ENCODE measurements at places on chromosomes 11 and 22.

DNA sequence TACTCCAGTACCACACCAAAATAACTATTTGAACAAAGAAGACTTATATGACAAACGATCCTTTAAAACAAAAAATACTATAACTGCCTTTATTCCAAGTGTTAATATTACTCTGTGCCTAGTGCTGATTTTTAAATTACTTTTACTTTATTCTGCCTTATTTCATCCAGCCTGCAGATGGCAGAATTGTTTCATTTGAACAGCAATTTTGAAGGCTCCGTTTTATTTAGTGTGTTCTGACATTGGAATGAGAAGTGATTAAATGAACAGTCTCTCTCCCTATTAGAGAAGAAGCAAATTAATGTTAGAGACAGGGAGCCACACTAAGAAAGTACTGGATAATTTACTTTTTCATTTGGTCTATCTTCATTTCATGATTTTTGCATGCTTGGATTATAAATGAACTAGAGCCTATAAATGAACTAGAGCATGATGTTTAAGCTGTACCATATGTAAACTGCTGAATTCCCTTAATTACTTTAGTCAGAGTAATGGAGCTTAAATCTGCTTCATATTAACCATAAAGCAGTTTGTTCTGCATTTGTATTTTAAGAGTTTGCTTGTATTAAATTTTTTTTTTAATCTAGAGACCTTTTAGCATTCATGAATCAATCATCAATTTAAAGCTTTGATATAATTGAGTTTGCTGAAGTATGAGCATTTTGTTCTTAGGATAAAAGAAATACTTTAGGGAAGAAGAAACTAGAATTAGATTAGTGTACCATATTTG lies 9.8 kb downstream of the PDHX start:
- DNase-seq = no peak

GRCh38 chr11:118789501-118790356 lies 1.2 kb downstream of the DDX6 start:
- no peak for DNase-seq

- DNase-seq = no peak
Measured at GRCh38 chr11:17986711-17987220, 26.1 kb downstream of the SERGEF start.

- no peak for DNase-seq
Measured at GRCh38 chr22:29114392-29114791, 41.6 kb downstream of the KREMEN1 start.

GRCh38 chr11:12556788-12557384 lies 117.3 kb upstream of the TEAD1 start:
- no peak for DNase-seq

DNA sequence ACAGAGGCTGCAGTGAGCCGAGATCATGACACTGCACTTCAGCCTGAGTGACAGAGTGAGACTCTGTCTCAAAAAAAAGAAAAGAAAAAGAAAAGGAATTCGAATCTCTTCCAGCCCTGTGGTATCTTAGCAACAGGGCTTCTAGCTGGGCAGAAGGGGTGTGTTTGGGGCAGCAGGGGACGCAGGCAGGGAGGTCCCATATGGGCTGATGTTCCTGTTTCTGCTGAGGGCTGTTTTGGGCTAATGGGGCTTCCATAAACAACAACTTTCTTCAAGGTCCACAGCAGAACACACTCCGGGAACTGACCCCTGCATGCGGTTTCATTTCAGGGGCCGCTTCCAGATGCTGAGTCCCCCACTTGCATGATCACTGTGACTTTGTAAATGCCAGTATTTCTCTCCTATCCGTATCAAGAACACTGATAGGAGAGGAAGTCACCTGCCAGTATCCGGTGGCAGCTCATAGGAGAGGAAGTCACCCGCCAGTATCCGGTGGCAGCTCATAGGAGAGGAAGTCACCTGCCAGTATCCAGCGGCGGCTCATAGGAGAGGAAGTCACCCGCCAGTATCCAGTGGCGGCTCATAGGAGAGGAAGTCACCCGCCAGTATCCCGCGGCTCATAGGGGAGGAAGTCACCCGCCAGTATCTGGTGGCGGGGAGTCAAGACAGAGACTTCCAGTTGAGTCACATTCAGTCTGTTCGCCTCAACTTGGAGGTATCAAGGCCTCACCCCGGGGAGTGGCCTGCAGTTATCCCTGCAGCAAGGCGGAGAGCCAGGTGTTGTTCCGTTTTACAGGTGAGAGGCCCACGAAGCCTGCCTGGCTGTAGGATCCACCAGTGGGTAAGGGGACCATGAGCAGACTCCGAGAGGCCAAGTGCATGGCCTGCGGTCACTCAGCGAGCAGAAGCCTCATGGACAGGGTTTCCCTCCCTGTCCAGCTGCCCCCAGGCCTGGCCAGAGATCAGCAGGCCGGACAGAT lies 8.3 kb upstream of the FGF19 start:
- no peak for DNase-seq

DNA sequence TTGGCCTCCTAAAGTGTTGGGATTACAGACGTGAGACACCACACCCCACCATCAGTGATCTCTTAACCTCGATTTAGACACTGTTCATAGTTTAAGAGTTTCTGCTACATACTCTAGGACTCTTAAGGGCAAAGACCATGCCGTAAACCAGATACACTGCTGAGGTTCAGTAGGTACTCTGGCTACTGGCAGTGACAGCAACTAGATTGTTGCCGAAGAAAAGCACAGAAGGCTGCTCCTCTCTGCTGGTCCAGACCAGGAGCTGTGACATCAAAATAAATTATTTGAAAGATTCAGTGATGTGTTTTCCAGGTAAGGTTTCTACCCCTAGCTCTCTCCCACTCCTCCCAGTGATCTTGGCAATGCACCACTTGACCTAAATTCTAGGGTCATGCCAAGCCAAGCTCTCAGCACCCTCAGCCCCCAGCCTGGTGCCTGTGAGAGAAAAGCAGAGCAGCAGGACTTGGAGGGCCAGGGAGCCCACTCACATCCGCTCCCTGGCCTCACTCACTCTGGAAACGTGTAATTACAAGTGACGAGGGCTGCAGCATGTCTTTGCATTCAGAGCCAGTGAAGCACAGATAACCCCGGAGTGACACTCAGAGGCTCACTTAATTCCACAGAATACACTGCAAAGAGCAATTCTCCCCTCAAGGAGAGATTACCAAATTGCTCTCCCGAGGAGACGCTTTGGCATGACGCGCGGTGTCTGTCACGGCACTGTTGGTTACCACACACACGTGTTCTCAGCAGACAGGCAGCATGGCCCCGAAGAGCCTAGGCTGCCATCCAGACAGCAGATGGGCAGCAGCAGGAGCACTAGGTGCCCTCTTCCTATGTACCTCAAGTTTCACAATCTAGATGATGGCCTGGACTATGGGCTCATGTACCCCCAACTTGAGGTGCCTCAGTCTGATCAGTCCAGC lies 96.9 kb upstream of the PITPNB start:
- no peak for DNase-seq

- DNase-seq = no peak
Measured at GRCh38 chr22:21947040-21948014, 5.3 kb downstream of the PPM1F start.

DNA sequence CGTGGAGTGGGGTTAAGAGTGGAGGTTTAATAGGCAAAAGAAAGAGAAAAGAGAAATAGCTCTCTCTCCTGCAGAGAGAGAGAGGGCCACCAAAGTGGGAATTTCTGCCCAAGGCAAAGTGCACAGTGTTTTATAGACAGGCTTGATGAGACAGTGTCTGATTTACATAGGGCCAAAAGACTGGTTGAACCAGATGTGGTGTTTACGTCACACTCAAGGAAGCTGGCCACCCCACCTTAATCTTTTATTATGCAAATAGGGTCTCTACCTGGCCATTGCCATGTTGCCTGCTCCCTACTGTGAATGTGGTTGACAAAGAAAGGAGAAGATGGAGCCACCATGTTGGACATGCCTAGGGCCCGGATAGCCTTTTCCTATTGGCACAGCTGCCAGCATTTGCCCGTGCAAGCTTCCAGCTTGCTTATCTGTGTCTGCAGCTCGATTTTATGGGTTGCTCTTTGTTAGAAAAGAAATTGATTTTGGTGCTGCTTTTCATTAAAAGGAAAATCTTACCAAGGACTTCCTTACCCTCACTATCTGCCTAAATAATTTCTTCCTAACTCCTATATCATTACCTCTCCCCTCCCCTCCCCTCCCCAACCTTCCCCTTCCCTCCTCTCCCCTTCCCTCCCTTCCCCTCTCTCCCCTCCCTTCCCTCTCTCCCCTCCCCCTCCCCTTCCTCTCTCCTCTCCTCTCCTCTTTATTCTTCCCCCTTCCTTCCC lies 436.0 kb downstream of the NELL1 start:
- DNase-seq = no peak

DNA sequence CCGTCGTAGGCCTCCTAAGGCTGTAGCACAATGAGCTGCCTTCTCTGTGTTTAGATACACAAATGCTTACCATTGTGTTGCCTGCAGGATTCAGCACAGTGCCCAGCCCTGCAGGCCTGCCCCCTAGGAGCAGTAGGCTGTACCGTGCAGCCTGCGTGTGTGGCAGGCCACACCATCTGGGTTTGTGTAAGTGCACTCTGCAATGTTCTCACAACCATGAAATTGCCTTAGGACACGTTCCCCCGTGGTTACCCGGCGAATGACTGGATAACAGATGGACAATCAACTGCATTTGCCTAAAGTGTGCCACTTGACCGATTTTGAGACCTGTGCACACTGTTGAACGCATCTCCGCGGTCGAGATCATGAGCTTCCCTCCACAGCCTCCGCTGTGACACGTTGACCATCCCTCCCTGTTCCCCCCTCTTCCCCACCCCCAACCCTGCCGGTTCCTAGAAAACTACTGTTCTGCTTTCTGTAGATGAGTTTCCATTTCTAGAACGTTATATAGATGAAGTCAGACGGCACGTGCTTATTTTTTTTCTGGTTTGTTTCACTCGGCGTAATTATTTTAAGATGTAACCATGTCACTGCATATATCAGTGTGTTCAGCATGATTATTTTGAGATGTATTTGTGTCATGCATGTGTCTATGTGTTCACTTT lies 22.2 kb upstream of the CTSD start:
- DNase-seq = no peak

All from esophagus squamous epithelium (tissue), 5 donors.